ENCODE measurements at places on chromosomes 12 and 14. TPM values are rescaled to one million over a fixed set of nuclear protein-coding genes. Genes with fewer than 3 reads are reported as not detected.

The RNASE7 gene
- total RNA-seq, result not detected

- DNase-seq, result no peak
Measured at GRCh38 chr12:26750531-26751175, 82.3 kb downstream of the ITPR2 start.

The RILPL1 gene
- 38.2 TPM for total RNA-seq

The RNASE11 gene
- total RNA-seq, result not detected

DNA sequence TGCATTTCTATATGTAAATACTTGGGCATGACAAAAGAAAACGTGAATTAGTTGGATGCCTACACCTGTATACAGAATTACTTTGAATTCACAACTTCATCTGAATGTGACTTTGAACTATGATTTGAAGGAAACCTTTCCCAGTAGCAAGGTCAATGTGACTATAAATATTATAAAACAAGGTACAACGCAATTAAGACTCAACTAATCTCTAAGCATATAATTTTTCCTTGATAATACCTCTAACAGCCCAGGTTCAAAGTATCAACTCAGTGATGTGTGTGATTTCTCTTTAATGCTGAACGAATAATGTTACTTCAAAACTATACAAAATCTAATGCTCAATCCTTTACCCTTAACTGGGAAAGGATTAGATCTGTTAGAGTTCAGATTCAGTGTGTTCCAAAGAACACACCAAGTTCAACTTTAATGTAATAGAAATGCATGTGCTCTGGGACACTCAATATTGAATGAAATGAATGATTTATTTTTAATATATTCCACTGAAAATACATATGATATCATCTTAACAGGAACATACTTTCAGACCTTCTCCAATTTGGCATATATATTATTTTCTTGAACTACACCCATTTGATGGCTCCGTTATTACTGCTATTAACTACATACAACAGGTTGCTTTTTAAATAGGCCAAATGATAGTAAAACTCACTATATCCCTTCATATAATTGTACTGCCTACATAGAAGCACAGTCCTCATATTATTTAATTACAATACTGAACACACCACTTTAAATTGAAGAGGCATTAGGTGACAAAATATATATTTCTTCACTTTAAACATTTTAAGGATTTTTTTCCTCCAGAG is 40.1 kb upstream of the MTERF2 start:
- DNase-seq, result no peak

GRCh38 chr12:114817571-114818425 is 133.8 kb upstream of the TBX3 start:
- DNase-seq, result no peak

DNA sequence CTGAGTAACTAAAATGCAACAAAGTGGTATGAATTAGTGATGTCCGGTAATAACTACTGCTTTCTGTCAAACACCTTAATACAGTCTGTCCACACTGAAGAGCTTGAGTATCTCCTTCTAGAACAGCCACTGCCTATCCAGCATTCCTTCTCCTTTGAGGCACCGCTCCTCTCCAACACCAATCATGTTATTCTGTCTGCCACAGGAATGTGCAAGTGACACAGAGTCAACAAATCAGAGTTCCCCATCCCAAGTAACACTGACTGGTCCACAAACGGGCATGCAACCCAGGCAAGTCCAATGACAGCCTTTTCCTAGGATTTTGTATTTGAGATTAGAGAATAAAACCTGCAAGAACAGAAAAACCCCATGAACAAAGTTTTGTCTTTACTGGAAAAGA is 3.8 kb downstream of the GXYLT1 start:
- DNase-seq, result no peak

The OVCH1 gene
- not detected for total RNA-seq

DNA sequence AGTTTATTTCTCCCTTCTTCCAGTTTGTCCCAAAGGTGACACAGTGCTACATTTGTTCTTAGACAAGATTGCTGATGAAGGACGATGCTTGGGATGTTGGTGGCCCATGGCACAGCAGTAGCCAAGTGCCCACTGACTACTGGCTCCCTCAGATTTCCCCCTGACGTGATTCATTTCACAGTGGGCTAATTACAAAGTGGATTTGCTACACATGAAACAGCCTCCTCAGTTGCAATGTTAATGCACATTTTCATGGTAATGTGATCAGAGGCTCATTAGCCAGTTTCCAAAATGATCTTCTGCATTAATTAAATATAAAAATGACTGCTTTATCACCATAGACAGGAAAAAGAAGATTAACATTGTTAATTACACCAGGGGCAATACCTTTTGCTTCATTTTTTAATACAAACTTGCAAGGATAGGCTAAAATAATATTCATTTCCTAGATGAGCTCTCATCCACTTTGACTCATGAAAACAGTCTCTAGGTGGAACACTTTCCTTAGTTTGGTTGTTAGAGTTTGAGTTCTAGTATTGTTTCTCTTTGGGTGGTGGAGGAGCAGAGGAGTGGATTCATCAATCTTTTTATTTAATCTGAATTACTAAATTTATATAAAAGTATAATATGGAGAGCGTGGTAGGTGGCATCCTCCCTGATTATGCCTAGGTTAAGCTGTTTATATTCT is 250.9 kb downstream of the PDZRN4 start:
- DNase-seq, result no peak

GRCh38 chr14:49280566-49280965 is 305.6 kb downstream of the RPS29 start:
- DNase-seq, result no peak

The GPR137C gene
- 7.8 TPM for total RNA-seq

DNA sequence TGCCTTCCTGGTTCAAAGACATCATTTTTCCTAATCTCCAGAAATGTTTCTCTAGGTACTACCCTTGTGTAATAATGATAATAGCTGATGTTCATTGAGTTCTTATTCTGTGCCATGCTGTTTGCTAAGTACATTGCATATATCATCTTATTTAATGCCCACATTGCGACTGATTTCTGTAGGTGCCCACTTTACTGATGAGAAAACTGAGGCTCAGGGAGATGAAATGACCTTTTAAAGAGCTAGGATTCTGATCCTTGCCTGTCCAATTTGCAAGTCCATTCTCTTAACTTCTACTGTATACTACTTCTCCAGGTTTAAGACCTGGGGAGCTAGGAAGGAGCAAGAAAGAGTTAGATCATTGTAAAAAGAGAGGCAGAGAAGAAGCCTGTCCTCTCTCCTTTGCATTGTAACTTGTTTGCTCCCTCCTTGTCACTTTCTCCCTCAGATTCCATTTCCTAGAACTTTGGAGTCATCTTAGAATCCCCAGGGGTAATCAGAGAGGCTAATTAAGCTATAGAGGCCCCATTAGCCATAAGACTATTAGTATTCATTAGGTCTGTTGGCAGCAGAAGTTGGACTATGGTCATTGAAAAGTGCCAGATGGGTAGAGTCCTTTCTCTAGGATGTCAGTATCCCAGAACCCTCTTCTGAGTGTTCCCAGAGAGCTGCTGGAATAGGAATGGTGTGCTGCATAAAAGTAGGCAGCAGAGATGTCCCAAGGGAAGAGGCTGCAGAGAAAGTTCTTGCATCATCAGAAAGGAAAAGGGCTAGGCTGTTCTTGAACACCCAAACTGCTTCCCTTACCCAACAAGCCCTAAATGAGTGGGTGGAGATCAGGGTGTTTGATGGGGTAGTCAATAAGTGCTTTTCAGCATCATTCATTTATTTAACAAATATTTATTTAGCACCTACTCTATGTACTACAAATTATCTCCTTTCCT is 3.1 kb downstream of the DGKA start:
- no peak for DNase-seq

- no peak for DNase-seq
Measured at GRCh38 chr14:68234101-68234905, 414.7 kb downstream of the RAD51B start.

DNA sequence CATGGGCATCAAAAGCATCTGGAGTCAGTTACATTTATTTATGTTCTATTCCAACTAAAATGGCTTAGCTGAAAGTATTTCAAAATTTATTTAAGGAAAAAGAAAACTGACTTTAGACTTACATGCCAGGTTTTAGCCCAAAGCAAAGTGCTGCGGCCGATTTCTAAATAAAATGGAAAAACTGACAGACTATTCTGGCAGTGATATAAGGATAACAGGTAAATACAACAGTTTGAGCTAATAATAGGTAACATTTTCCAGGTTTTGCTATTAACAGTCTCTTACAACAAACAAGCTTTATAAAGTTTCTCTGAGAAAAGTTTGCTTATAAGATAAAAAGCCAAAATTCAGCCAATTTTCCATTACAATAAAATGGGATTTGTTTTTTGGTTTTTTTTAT is 937.2 kb upstream of the FLRT2 start:
- DNase-seq, result no peak

The TAS2R7 gene
- total RNA-seq, result not detected

DNA sequence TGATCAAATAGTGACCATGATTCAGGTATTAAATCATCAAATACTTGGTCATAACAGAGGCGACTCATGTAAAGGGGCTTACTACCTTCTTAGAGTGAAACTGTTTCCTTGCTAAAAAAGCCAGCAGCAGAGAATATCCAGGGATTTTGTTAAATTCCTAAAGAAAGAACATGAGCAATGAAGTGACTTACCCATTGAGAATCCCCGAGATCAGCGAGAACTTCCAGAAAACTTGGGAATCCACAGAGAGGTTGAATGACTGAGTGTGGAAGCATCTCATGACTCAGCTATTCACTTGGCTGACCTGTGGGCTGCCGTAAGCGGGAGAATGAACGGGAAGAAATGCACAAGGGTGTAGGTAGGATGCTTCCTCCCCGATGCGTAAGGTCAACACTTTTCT is 85.3 kb upstream of the KCNA1 start:
- no peak for DNase-seq

GRCh38 chr12:81337886-81338285 is 260.0 kb downstream of the ACSS3 start:
- no peak for DNase-seq

GRCh38 chr12:132419631-132420246 is 70.2 kb upstream of the FBRSL1 start:
- no peak for DNase-seq

- DNase-seq, result no peak
Measured at GRCh38 chr12:41521872-41522379, 333.8 kb downstream of the PDZRN4 start.

The ALDH6A1 gene
- total RNA-seq, result 35.6 TPM

The P2RX2 gene
- total RNA-seq, result 0.17 TPM

The FOXN4 gene
- 0.78 TPM for total RNA-seq

DNA sequence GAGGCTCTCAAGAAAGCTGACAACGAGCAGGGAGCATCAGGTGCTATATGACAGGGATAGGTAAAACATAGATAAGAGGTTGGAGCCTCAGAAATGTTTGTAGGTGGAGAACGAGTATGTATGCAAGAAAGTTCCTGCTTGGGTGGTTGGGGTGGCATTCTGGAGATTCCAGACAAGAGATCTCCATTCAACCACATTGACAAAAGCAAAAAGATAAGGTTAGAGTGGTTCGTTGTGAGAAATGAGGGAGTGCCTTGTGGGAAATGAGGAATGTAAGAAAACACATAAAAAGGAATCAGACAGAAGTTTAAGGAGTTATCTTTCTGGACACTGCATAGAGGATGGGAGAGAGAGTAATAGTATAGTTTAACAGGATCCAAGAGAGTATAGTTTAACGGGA is 290.3 kb downstream of the DPF3 start:
- DNase-seq, result no peak

- DNase-seq, result peak; percentile 30
Measured at GRCh38 chr14:26636561-26636960, 38.7 kb upstream of the NOVA1 start.

GRCh38 chr12:47808574-47809365 is 10.9 kb downstream of the HDAC7 start:
- DNase-seq, result no peak

The BATF gene
- total RNA-seq, result not detected

DNA sequence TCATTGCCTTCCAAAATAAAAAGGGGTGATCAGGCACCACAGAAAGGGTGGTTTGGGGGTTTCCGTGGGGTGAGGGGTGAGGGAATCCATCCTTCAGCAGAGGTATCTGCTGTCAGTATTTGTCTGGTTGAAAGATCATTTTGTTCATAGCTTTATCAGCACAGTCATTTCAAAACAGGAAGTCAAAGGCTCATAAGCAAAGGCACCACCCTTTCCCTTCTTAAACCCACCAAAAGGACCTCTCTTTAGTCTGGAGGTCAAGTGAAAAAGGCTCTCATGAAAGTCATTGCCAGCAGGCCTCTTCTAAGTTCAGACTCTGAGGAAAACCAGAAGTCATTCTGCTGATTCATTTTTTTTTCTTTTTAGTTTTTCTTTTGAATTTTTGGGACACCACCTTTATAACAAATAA is 6.2 kb downstream of the CHST11 start:
- no peak for DNase-seq

DNA sequence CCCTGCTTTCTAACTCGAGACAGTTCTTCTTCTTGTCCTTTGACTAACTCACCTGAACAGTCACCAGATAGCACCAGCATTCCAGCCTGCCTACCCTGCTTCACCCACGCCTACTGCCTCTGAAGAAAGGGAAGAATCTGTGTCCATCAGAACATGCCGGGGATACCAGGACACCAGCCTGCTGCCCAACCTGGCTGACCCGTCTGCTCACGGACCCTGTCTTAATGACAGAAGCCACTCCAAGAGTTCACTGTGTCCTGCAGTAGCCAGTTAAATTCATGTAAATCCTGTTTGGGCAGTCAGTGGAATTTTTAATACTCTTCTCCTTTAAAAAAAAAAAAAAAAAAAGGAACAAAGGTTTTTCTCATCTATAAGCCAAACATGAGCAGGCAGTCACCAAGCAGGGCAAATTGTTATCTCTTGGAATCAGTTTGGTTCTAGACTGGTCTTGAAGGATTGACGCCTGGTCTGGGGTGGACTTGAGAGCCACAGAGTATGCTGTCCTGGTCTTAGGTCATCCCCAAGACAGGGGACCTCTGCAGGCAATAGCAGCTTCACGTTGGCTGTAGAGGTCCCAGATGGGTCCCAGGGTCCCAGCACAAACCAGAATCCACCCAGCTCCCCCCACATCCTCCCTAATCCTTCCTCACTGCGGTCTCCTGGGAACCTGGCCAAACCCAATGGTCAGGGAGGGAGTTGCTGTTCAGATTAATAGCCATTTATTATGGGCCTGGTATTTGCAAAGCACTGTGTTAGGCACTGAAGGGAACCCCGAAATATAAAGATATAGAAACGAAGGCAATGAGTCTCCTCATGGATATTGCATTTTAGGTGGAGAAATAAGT is 181.1 kb upstream of the HIF1A start:
- DNase-seq, result no peak

The NRXN3 gene
- not detected for total RNA-seq

The MORN3 gene
- total RNA-seq, result 0.41 TPM

DNA sequence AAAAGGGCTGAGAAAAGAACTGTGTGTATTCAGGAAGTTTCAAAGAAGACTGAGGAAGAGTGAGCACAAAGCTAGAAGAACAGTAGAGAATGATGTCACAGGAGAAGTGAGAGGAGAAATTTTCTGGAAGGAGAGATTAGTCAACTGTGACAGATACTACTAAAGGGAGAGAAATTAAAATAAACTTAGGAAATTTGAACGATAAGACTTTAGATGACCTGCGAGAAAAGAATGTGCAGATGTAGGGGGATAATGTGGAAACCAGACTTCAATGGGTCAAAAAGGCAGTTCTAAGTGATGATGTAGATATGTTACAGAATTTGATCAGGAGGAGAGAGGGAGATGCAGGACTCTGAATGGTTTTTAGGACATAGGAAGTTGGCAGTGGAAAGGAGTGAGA is 287.4 kb downstream of the SYT1 start:
- no peak for DNase-seq
